ENCODE measurements at places on chromosomes 5 and 9.

- DNase-seq: no peak
Observed at GRCh38 chr5:100838048-100838473, 65.0 kb downstream of the ST8SIA4 start.

DNA sequence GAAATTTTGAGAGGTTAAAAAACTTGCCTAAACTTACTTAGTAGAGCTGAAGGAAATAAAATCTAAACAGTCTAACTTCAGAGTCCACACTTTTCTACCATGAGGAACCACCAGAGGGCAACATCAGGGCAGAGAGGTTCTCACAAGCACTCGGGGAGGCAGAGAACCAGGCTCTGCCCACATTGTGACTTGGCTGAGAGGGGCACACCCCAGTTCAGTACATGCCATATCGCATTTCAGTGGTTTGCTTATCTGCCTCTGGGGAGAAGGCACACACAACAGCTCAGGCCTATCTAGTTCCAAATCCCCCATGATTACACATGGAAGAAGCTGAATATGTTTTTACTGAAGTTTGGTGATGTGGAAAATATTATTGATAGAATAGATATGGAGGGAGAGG lies 49.2 kb downstream of the EQTN start:
- no peak for DNase-seq

- no peak for DNase-seq
Observed at GRCh38 chr5:17910318-17910717, 276.1 kb downstream of the TAF11L14 start.

DNA sequence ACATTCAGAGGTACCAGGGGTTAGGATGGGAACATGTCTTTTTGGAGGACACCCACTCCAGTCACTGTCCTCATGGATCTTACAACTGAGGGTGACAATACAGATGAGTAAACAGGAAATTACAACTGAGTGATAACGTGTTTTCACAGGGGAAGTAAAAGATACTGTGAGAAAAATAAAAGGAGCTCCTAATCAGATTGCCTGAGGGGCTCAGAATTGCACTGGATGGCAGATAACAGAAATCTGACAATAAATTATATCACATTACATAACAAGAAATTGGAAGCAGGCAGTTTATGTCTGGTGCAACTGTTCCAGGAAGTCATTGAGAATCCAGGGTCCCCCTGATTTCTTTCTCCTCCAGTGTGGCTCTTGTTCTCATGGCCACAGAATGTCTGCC lies 40.1 kb upstream of the PCSK1 start:
- no peak for DNase-seq

DNA sequence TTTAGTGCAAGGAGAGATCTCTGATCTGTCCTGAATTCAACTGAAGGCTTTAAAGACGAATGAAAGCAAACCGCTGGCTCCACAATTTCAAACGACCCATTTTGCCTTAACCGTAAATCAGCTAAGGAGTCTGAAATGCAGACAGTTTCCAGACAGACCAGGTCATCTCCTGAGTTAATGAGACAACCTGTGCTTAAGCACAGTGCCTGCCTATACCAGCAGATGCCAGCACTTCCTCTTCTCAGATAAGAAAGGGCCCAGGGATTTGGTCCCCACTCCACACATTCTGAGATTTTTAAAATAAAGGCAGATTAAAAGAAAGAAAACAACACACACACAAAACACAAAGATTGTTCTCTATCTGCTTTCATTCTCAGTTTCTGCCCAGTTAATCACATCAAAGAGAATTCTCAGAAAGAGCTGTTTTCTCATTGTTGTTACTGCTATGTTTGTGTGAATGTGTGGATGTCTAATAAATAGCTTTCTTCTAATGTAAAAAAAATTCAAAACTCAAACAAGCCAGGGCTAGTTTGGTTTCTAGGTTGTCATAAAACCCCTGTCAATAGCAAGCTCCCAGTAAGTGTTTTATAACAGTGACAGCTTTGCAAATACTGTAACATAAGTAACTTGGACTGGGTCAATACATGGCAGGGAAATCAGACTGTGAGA lies 157.7 kb upstream of the SLC24A2 start:
- DNase-seq: no peak

All from T-helper 22 cell (primary cell).